ENCODE measurements at places on chromosomes 4 and X.

GRCh38 chr4:1086011-1086410, 27.4 kb downstream of the RNF212 start:
- no peak for DNase-seq

DNA sequence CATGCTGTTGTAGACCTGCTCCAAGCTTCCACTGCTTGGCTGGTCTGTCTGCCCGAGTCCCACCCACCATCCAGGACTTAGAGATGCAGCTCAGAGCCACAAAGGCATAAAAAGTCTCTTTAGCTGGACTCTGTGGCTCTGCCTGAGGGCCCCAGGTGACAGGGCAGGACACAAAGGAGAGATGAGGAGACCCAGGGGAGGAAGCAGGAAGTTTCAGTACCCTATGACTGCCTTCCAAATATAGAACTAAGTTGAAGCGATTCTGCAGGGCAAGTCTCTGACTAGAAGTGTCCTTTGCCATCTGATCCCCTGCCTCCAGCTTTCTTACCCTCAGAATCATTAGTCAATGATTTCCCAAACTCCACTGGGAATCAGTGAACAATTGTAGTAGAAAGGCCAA, 11.2 kb upstream of the CXCR3 start:
- no peak for DNase-seq

- DNase-seq = no peak
Measured at GRCh38 chr4:54574500-54574899, 83.3 kb upstream of the KIT start.

DNA sequence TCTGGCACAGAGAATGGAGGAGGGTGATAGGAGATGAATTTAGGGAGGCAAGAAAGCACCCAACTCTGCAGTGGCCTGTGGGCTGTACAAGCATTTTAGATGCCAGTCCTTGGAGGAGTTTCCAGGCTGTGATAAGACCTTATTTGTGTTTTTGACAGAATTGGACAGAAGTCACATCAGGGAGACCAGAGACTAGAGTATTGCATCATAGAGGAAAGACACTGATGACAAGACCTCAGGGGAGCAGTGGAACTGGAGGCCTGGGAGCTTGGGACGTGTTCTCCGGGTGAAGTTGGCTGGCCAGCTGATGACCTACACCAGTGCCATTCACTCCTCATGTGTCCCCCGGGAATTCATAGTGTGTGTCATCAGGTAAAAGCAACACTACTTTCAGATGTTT, 284.0 kb upstream of the ZFP42 start:
- DNase-seq = no peak

DNA sequence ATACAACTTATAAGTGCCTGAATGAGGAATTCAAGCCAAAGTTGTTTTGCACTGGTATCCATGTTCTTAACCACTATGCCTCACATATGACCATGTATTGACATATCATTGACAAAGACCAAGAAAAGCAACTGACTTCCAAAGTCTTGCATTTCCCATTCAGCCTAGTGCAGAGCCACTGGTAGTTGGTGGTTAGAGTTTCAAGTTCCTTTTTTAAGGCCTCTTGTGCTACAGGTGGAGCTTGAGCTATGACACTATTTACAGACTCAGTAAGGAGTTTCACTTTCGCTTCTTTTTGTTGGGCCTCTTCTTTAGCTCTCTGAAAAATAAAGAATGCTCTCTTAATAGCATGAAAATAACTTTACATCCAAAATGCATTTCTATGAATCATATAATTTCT, 763.0 kb downstream of the DMD start:
- peak; percentile 11 for DNase-seq

All from central memory CD4-positive, alpha-beta T cell (primary cell).